Amygdala (tissue), 56 donors: ENCODE measurements at places on chromosomes 4 and X.

- DNase-seq, result no peak
These were observed 206.5 kb upstream of the STS start for GRCh38 chrX:6941041-6941440.

DNA sequence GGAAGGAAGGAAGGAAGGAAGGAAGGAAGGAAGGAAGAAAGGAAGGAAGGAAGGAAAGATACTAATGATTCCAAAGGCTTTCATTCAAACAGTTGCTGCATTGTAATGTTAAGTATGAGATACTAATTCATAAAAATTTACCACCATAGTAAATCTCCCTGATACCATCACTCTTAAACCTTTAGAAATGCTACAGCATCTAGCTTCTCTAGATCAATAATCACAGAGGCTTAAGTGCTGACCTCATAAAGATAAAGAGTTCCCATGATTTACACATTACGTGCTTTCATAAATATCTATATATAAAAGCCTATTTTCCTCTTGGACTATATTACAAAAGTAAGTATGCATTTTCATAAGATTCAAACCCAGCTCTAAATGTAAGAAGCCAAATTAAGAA, 36.4 kb downstream of the F9 start:
- DNase-seq, result no peak

GRCh38 chr4:98081936-98082335, 61.3 kb downstream of the STPG2 start:
- DNase-seq, result no peak

DNA sequence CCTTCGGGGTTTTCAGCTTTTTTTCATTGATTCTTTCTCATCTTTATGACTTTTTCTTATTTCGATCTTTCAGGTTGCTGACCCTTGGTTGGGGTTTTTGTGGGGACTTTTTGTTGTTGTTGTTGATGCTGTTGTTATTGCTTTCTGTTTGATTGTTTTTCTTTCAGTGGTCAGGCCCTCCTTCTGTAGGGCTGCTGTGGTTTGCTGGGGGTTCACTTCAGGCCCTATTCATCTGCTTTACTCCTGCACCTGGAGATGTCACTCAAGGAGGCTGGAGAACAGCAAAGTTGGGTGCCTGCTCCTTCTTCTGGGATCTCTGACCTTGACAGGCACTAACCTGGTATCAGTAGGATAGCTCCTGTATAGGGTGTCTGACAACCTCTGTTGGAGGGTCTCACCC, 39.9 kb upstream of the PCDH18 start:
- no peak for DNase-seq
